Stimulated activated CD4-positive, alpha-beta T cell treated with anti-CD3 and anti-CD28 coated beads, Interleukin-15, amount 100 ng/mL, for 1 hour (primary cell): ENCODE measurements at places on chromosomes 2 and 18.

- DNase-seq = no peak
These were observed 342.8 kb downstream of the DYSF start for GRCh38 chr2:71796174-71796593.

DNA sequence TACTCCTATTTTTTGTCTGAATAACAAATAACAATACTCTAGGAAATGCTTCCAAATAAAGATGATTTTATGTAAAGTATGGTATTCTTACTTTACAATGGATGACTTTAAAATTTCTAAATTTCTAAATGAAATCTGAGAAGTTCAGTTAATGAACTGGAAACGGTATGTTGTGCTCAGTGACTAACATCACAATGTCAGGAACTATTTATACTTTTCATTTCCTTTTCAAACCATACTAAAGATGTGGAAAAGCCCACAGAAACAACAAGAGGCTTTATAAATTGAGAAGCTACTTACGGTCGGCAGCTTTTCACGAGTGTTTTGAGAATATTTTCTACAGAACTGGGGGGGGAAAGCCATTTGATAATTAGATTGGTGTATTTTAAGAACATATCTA is 31.1 kb downstream of the PSME4 start:
- no peak for DNase-seq

GRCh38 chr2:63064197-63064596 is 13.6 kb downstream of the OTX1 start:
- DNase-seq = no peak

DNA sequence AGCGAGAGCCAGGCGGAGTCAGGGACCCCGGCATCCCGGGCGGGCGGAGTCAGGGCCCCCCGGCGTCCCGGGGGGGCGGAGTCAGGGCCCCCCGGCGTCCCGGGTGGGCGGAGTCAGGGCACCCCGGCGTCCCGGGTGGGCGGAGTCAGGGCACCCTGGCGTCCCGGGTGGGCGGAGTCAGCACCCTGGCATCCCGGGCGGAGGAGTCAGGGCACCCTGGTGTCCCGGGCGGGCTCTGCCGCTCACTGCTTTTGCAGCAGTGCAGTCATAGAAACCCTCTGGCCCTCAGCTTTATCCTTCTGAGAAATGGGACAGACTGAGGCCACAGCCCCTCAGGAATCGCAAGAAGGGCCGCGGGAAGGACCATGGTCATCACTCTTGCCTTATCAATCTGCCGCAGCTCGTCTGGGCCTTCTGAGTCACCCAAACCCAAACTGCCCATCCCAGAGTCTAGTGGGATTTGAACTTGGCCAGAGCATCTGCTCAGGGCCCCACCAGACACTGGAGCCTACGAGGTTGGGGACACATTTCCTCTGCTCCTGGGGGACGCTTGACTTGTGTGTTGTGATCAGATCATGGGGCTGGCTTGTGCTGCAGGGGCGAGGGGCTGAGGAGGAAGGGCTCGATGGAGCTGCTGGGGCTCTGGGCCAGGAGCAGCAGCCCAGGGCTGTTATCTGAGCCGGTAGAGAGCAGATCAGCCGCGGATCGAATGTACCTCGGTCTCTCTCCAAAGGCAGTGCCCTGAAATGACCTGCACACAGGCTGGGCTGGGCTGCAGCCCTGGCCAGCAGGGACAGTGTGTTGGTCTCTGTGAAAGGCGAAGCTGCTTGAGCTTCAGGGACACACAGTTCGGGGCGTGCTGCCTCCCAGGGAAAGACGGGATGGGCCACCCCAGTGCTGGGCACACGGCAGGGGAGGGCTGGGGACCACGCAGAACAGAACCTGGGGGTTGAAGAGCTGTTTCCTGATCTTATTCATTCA is 290.1 kb upstream of the HDAC4 start:
- DNase-seq = no peak

DNA sequence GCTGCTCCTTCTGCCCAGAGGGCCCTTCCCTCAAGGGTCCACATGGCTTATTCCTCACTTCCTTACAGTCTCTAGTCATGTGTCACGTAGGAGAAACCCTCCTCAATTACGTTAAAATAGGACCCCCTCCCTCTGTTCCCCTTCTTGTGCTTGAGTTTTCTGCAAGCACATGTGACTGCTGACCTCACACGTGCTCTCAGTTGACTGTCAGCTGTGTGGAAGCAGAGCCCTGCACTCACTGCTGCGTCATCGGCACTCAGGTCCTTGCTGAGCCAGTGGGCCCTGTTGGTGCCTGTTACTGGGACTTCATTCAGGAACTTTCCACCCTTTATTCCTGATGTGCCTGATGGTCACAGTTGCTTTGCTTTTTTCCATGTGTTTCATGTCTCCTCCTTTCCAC is 11.1 kb downstream of the ATG16L1 start:
- DNase-seq = no peak

- no peak for DNase-seq
These were observed 32.6 kb upstream of the CABLES1 start for GRCh38 chr18:23102493-23103261.

DNA sequence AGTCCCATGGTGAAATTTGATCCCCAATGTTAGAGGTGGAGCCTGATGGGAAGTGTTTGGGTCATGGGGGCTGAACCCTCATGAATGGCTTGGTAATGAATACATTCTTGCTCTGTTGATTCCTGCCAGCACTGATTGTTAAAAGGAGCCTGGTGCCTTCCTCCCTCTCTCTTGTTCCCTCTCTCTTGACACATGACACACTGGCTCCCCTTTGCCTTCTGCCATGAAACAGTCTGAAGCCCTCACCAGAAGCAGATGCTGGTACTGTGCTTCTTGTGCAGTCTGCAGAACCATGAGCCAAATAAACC is 30.6 kb upstream of the EPC2 start:
- DNase-seq = no peak

- no peak for DNase-seq
These were observed 24.2 kb upstream of the GMPPA start for GRCh38 chr2:219474285-219475060.

- DNase-seq = no peak
These were observed 19.5 kb downstream of the RBKS start for GRCh38 chr2:27870724-27871123.

- DNase-seq = no peak
These were observed 20.8 kb downstream of the RASGRP3 start for GRCh38 chr2:33497221-33497650.

- DNase-seq = no peak
These were observed 33.7 kb downstream of the EHBP1 start for GRCh38 chr2:62738981-62739936.

DNA sequence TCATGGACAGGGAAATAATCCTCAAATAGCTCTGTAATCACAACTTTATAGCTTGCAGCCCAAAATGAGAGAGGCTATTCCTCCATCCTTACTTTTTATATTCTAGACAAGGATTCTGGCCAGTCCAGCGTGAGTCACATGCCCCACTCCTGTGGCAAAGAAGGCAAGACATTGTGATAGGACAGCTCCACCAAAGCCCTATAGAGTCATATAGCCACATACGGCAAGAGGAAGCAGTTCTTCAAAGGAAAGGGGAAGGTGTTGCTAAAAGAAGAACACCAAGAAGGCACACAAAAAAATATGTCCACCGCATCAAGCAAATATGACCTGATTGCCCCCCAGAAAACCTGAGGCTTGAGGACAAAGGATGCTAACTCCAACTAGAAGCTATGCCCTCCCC is 3.4 kb upstream of the GFPT1 start:
- no peak for DNase-seq
